ENCODE measurements at places on chromosomes 16 and 17.

DNA sequence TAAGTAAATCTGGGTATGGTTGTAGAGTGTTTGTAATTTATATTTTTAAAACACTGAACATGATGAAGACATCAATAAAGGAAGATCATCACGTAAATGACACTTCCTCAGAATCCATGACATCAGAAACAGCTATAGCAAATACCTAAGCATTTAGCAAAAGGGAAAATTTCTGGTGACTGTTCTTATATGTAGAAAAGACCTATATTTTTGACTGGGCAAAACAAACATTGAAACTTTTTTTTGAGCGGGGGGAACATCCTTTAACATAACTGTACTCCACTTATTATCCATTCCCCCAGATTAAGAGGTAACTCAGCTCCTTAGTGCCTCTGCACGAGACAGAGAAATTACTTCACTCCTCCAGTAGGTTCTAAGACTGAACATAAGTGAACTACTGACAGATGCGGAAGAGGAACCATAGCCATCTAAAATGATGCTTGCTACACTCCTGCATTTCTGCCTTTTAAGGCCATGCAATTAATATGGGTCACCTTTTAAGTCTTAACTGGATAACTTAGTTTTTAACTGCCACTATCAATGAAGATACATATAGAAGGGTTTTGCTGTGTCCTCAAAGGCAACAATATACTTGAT lies 9.4 kb downstream of the CRYBA1 start:
- no peak for DNase-seq

DNA sequence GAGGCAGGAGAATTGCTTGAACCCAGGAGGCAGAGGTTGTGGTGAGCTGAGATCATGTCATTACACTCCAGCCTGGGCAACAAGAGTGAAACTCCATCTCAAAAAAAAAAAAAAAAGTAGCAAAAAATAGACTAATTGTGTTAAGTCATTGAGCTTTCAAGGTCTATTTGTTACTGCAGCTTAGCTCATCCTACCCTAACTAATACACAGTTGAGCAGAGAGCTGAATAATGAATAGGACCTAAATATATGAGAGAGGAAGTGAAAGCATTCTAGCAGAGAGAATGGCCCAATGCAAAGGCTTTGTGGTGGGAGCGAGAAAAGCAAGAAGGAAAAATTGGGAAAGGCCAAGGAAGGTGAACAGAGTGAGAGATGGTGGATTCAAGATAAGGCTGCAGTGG lies 128.3 kb downstream of the AXIN2 start:
- DNase-seq, result no peak

DNA sequence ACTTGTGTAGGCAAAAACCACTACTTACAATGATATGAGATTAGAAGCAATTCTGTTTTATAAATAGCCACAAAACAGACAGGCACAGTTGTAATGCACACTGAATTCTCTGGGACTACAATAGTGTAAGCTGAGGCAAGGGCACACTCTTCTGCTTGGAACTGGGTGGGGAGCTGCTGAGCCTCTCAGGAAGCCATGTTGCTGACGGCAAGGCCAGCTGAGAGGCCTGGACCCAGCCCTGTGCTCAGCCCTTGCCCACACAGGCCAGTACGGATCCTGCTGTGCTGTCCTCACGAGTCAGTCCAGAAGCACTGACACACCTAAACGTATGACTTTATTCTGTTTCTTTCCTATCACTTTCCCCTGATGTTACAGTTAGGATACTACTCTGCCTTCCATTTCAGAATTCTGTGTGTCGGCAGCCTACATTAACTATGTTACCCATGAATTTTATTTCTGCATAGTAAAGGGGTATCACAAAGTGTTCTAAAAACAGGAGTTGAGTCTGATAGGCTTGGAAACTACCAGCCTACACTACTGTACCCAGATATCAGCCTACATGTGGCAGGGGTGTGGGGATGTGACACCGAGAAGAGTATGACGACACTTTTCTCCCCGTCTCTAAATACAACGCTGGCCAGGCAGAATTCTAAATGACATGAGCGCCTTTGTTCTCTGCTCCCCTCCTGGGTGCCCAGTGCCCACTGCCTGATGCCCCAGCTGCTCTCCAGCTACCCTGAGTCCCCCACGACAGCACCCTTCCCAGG lies 41.1 kb upstream of the FAAP100 start:
- DNase-seq, result no peak

DNA sequence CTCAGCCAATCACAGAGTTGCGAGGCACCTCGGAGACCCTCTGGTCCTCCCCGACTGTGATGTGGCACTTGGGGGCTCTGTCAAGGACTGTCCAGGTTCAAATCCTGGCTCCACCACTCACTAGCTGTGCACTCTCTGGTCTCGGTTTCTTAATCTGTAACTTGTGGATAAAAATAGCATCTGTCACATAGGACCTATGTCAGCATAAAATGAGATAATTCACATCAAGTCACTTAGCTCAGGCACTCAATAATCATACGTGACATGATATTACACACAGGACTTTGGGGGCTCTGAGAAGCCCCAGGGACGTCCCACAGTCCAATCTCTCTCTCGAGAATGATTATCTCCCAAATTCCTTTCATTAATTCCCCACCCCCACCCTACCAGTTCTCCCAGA lies 166.4 kb downstream of the COPRS start:
- DNase-seq, result no peak

DNA sequence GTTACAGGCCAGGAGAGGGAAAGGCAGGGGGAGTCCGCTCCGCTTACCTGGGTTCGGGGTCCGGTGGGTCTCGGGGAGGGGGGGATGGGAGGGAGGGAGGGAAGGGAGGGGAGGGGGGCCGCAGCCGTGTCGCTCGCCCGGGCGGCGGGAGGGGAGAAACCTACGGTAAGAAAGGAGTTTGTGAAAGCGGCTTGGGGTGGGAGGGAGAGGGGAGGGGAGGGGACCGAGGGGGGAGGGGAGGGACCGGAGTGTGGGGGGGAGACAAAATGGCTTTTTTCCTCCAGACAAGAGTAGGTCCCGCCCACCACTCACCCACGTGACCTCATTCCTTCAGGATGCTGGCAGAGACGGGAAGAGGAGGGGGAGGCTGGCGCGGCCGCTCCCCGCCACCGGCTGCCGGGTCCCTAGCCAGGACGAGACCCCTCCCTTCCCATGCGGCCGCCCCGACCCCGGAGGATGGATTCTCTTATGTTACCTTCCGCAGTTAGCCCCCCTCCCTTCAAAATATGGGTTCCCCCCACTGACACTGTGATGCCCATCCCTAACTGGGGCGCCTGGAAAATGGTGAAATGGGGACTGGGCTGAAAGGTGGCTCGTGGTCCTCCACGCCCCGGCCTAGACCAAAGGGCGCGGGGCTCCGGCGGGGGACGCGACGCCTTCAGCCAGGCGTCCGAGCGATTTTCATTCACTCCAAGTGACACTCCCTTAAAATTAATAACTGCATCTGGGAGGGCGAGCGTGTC lies at the start of gene PCGF2:
Gene PCGF2 (minus strand): TSS at position 188 of the 743 bp plus-strand sequence. CDS start 7,934 bp downstream, outside the sequence.
- DNase-seq, result no peak

DNA sequence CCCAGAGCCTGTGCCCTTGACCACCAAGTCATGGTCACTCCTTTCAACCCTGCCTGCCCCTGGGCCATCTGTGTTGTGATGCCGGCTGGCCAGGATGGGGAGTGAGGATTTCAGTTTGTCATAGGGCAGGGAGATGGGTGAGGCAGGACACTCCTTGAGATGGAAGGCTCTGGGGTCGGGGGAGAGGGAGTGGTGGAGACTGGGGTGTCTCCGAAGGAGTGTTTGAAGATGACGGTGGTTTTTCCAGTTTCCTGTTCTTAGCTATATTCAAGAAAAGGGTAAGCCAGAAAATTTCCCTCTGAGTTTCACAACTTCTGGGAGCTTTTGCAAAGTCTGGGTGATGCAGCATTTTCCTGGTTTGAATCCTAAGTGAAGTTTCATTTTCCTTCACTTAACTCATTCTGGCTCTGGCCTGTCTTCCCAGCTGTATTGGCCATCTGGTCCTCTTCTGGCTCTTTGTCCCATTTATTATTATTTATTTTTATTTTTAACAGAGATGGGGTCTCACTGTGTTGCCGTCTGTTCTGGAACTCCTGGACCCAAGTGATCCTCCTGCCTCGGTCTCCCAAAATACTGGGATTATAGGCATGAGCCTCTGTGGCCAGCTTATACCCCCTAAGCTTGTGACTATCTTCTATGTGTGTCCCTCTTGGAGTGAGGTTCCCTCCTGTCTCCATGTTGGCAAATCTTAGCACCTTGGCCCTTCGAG lies 27.7 kb downstream of the ABCC1 start:
- DNase-seq, result no peak

DNA sequence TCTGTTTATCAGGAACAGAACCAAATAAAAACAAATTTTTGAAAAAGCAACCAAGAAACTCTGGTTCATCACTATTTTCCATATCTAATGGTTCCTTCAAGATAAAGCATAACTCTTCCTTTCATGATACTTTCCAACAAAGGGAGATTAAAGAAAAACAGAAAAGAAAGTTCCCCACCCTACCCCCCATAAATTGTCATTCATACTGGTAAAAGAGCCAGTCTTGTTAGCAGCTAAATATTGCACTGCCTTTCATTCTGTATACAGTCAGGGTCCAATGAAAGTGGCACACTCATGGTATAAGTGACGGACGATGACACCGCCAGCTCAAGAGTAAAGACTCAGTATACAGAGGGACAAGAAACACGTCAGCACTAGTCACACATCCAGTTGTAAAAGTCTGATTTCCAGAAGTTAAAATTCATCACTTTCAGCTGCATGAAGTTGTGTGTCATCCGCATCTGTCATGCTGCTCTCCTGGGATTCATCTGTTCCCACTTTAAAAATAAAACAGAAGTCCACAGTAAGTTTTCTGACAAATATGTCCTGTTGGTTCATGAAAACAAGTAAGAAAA lies 68.5 kb downstream of the CDC27 start:
- DNase-seq, result no peak

- DNase-seq, result no peak
These were observed 2.7 kb upstream of the LIMD2 start for GRCh38 chr17:63702721-63703015.

DNA sequence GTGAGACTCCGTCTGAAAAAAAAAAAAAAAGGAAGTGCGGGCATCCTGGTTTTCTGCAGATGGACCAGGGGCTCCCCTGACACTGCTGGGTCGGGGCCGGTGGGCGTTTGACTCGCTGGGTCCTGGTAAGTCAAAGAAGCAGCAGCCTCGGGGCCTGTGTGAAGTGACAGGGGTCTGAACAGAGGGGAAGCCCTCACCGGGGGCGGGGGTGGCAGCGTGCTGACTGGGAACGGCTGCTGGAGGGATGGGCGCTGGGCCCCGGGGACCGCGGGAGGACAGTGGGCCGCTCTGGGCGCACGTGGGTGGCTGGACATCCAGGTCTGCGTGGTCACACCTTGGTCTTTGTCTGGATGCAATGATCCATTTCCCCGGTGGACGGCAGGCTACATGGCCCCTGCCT lies 8.2 kb downstream of the GALNS start:
- no peak for DNase-seq

DNA sequence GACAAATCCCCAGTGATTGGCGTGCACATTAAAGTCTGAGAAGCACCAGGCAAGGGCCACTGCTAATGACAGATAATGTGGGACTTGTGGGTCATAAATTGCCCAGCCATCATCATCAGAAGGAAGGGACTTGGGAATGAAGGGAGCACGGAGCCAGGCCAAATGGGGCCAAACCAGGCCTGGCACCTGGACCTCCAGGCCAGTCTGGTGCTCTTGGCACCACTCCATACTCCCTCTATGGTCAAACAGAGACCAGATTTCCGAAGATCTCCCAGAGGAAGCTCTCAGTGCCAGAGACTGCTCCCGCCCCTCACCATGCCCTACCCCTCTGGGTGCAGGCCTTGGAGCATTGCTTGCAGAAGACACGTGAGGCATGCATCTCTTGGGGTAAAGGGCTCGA lies 142.2 kb downstream of the CCDC182 start:
- DNase-seq, result no peak

GRCh38 chr17:47611372-47612350 lies 38.1 kb upstream of the KPNB1 start:
- DNase-seq, result no peak

GRCh38 chr16:66774981-66775380 lies 23.6 kb upstream of the DYNC1LI2 start:
- no peak for DNase-seq

DNA sequence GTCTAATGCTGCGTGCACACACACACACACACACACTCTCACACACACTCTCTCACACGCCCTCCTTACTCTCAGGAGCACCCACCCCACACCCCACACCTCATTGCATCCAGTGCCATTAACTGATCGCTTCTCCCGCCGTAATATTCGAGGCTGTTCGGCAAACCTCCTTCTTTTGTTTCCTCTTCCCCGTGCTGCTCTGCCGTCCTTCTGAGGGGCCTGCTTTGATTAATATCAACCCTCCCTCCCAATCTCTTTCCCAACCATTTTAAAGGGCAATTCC lies 156.2 kb upstream of the TNRC6C start:
- no peak for DNase-seq

DNA sequence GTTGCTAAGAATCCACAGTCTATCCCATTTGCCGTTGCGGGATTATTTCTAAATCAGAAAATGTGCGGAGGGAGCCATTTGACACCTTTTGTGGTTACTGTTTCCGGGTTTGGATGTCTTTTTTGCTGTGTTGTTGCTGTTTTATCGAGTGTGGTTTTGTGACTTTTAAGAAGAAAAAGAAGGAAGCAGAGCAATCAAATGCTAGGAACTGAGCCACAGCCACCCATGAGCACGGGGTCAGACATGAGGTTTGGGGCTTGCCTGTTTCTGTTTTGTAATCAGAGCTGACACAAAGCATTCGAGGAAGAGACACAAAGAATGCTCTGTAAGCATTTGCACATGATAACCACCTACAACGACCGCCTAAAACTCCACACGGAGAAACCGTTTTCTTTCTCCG lies 53.1 kb upstream of the CHMP6 start:
- no peak for DNase-seq

- DNase-seq, result no peak
These were observed 250.8 kb upstream of the RPL38 start for GRCh38 chr17:73952480-73953205.

DNA sequence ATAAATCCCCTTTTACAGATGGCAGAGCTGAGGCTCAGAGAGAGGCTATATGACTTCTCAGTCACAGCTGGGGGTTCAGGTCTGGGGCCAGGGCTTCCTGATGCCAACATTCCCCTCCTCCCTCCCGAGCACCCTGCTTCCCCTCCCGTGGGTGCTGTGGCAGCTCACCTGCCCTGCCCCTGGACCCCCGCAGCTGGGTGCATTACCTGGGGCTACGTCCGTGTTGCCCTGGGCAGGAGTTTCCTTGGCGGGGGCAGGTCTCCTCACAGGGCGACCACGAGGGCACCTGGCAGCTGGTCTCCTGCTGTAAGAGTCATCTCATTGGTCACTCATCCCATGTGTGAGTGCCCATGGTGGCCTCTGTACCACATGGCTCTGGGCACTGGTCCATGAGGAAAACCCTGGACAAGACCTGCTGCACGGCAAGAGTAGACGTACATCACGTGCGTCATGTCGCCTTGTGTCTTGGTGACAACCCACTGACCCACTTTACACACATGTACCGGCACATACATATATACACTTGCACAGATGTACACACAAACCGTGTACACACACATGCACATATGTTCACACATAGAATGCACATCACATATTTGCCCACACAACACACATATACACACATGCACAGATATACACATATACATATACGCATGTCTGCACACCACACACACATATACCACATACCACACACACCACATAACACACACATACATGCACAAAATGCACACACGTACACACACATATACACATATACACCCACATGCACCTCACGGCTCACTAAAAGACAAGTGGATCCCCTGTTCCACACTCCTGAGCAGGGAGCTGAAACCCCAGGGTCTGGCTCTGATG lies 134.0 kb downstream of the FOXL1 start:
- DNase-seq, result no peak

All from stimulated activated CD4-positive, alpha-beta T cell treated with anti-CD3 and anti-CD28 coated beads, TNF-alpha, amount 100 ng/mL, for 24 hours (primary cell).